Immature natural killer cell (primary cell): ENCODE measurements at places on chromosomes 11 and 22.

DNA sequence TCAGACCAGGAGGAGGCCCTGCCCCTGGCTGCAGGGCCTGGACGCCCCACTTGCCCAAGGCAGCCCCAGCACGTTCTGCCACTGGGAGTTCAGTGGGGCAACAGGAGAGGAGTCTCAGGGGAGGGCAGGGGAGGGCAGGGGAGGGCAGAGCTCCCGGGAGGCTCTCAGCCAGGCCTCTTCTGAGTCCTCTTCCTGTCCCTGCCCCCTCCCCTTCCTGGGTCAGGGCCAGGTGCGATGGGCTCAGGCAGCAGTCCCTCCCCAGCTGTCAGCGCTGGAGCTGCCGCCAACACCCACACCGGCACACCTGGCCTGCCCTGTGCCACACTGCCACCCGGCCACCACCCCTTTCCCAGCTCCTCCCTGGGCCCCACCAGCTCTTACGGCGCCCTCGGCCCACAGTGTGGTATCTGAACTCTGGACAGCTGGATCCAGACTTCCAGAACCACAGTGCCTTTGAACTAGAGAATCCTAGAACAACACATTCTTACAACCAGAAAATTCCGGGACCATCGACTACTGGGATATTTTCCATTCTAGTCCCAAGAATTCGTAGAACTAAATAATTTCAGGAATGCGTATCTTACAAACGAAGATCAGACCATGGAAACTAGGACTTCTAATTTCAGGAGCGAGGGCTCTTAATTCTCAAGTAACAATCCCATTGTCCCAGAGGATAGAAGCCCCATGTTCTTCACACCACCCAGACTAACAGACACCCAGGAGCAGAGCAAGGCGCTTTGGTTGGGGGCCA is 21.8 kb downstream of the RPL3 start:
- no peaks in the 10 kb centered on the region for H3K36me3 ChIP-seq
- H3K27me3 ChIP-seq, result peaks cover 11% of the 10 kb centered on the region
- peak overlapping the region; percentile 28 for H3K27ac ChIP-seq
- H3K4me3 ChIP-seq, result no peak overlapping the region
- H3K4me1 ChIP-seq, result peaks cover 11% of the 10 kb centered on the region

GRCh38 chr11:127334466-127334865 is 333.9 kb upstream of the KIRREL3 start:
- no peaks in the 10 kb centered on the region for H3K4me1 ChIP-seq
- no peak overlapping the region for H3K27ac ChIP-seq
- no peaks in the 10 kb centered on the region for H3K27me3 ChIP-seq

GRCh38 chr11:132161403-132162078 is 791.1 kb downstream of the NTM start:
- no peak overlapping the region for H3K27ac ChIP-seq
- peaks cover 6% of the 10 kb centered on the region for H3K27me3 ChIP-seq
- H3K4me1 ChIP-seq, result no peaks in the 10 kb centered on the region
- no peak for DNase-seq

GRCh38 chr11:45429719-45430118 is 143.6 kb upstream of the SYT13 start:
- H3K4me1 ChIP-seq, result no peaks in the 10 kb centered on the region
- no peaks in the 10 kb centered on the region for H3K36me3 ChIP-seq
- H3K27ac ChIP-seq, result no peak overlapping the region
- H3K4me3 ChIP-seq, result no peak overlapping the region
- H3K27me3 ChIP-seq, result peaks cover 9% of the 10 kb centered on the region
- DNase-seq, result no peak

DNA sequence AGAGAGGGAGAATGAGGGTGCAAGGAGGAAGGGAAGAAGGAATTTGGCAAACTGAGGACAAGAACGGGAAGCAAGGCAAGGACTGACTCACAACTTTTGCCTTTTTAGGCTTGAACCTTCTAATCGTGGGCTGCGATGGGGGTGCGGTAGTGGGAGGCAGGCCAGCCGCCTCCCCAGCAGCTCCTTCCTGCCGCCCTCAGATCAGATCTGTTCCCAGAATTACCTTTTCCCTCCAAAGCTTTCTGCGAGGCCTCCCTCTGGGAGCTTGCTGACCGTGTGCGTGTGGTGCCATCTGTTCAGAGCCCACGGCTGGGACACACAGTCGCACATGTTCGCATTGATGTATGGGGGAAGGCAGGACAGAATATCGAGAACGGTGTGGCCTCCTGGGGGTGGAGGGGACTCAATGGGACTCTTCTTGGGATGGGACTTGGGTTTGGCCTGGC is 86.9 kb upstream of the PARVA start:
- DNase-seq, result no peak
- H3K4me1 ChIP-seq, result peaks cover 8% of the 10 kb centered on the region
- H3K36me3 ChIP-seq, result peaks cover 3% of the 10 kb centered on the region
- no peak overlapping the region for H3K4me3 ChIP-seq

GRCh38 chr11:70650075-70650909 is 252.0 kb downstream of the CTTN start:
- no peaks in the 10 kb centered on the region for H3K4me1 ChIP-seq
- no peak overlapping the region for H3K4me3 ChIP-seq
- peaks cover 2% of the 10 kb centered on the region for H3K27me3 ChIP-seq
- H3K36me3 ChIP-seq, result no peaks in the 10 kb centered on the region
- DNase-seq, result peak; percentile 14

GRCh38 chr11:13291800-13292199 is 14.2 kb downstream of the BMAL1 start:
- no peaks in the 10 kb centered on the region for H3K27me3 ChIP-seq
- no peaks in the 10 kb centered on the region for H3K36me3 ChIP-seq
- peak overlapping the region; percentile 20 for H3K4me3 ChIP-seq
- H3K27ac ChIP-seq, result no peak overlapping the region

- no peak for DNase-seq
- peaks cover 85% of the 10 kb centered on the region for H3K4me1 ChIP-seq
- peak overlapping the region; percentile 86 for H3K27ac ChIP-seq
- H3K27me3 ChIP-seq, result peaks cover 9% of the 10 kb centered on the region
- peak overlapping the region; percentile 94 for H3K4me3 ChIP-seq
Measured at GRCh38 chr22:29270475-29271271, 2.6 kb downstream of the EWSR1 start.

DNA sequence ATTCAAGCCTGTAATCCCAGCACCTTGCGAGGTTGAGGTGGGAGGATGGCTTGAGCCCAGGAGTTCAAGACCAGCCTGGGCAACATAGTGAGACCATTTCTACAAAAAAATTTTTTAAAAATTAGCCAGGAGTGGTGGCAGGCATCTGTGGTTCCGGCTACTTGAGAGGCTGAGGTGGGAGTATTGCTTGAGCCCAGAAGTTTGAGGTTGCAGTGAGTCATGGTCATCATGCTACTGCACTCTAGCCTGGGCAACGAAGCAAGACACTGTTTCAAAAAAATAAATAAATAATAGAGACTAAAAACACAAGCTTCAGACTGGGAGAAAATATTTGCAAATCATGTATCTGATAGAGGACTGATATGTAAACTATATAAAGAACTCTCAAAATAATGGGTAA is 33.2 kb downstream of the BTBD10 start:
- H3K27ac ChIP-seq, result no peak overlapping the region
- DNase-seq, result no peak
- H3K4me3 ChIP-seq, result no peak overlapping the region
- H3K4me1 ChIP-seq, result peaks cover 60% of the 10 kb centered on the region
- peaks cover 1% of the 10 kb centered on the region for H3K27me3 ChIP-seq

- H3K27me3 ChIP-seq, result peaks cover 18% of the 10 kb centered on the region
- no peaks in the 10 kb centered on the region for H3K36me3 ChIP-seq
- peaks cover 23% of the 10 kb centered on the region for H3K4me1 ChIP-seq
- no peak overlapping the region for H3K4me3 ChIP-seq
- H3K27ac ChIP-seq, result no peak overlapping the region
- DNase-seq, result no peak
Measured at GRCh38 chr11:75514596-75514995, 11.1 kb downstream of the GDPD5 start.

GRCh38 chr22:18103527-18104269 is 6.9 kb upstream of the TUBA8 start:
- peaks cover 18% of the 10 kb centered on the region for H3K36me3 ChIP-seq
- no peak overlapping the region for H3K4me3 ChIP-seq
- no peaks in the 10 kb centered on the region for H3K4me1 ChIP-seq
- no peak overlapping the region for H3K27ac ChIP-seq
- peaks cover 16% of the 10 kb centered on the region for H3K27me3 ChIP-seq
- DNase-seq, result no peak

GRCh38 chr11:70867281-70868047 is 384.9 kb downstream of the SHANK2 start:
- peaks cover 5% of the 10 kb centered on the region for H3K27me3 ChIP-seq
- no peak overlapping the region for H3K4me3 ChIP-seq
- H3K36me3 ChIP-seq, result no peaks in the 10 kb centered on the region
- no peak for DNase-seq
